ENCODE measurements at places on chromosomes 1 and 21.

GRCh38 chr1:34946211-34946610 is 16.8 kb upstream of the DLGAP3 start:
- no peak for DNase-seq

DNA sequence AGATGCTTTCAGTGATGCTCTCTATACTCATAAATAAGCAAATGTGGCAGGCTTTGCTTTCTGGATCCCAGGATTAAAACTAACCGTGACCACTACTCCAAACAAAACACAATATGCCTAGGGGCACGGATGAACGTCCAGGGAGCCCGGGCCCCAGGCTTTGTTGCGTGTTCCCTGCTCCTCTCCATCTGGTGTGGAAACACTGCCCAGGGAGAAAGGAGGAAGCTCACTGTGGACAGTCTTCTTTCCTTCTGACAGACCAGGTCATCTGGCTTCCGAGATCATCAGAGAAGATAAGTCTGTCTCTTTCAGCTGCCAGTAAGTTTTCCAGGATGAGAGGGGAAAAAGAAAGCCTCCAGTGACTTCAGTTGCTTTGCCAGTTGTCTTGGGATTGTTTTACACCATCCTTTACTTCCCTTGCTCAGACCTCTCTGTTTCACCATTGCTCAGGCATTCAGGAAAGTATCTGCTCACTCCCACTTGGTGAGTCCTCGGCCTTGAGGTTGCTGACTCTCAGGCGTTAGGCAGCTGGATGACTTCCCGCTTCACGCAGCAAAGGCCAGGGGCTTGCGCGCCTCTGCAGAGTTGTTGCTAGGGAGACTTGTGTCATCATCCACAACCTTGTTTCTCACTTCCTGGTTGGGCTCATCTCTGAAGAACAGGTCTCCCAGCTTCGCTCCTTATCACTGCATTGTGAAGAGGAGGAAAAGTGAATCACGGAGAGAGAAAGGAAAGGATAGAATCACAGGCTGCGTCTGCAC is 20.6 kb upstream of the PGD start:
- no peak for DNase-seq

GRCh38 chr1:171267391-171267790 is 19.1 kb downstream of the FMO1 start:
- DNase-seq = no peak

- DNase-seq = no peak
Measured at GRCh38 chr1:42845866-42846256, 552 bp upstream of the ZNF691 start.

- DNase-seq = no peak
Measured at GRCh38 chr1:224558904-224559303, 57.2 kb upstream of the CNIH3 start.

DNA sequence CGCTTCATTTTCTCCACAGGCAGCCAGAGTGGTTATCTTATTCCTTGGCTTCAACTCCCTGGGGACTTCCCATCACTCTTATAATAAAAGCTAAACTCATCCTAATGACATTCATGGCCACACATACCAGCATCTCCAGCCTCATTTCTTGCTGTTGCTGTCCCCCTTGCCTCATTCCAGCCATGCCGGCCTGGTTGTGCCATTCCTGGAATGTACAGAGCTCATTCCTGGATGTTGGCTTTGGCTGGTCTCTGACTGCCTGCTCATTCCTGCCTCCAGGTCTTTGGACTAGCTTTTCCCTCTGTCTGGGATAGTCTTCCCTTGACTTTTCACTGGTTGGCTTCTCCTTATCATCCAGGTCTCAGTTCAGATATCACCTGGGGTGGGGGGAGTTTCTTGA is 2.4 kb upstream of the PEF1 start:
- no peak for DNase-seq

DNA sequence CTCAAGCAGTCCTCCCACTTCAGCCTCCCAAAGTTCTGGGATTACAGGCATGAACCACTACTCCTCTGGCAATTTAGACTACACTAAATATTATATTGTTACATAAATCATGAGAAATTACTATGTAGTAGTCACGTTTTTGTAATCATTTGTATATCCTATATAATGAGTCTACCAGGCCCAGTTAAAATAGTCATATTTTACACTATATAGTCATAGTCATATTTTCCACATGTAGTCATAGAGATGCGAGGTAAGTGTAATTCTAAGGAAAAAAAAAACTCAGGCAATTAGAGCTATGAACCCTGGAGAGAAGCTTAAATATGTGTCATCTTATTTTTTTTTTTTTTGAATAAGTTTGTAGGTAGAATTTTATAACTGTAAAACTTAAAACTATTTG is 90.0 kb downstream of the FNBP1L start:
- DNase-seq = no peak

DNA sequence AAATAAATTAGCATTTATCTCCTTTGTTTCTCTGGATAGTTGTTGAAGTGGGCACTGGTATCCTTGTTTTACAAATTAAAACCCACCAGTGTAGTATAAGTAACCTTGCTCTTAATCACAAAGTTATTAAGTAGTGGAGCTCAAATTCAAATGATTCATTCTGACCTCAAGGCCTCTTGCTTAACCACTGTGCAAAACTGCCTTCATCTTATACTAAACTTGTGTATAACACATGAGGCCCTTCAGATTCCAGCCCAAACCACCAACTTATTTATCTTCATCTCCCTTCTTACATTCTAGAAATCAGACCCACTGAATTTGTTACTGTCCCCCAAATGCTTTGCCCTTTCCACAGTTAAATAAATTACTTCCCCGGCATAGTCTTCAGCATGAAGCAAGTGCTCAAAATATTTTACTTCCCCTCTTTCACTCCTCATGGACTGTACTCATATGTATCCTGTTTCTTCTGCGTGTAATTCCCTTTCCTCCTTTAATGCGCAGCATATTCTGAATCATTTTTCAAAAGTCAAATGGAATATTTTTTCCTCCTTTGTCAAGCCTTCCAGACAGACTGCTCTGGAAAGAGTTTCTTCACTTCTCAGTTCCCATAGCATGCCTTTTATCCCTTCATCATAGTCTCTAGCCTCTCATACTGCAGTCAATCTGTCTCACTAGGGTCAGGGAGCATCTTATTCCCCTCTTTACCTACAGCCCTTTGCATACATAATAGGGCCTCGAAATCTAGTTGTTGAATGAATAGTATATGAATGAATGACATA is 19.0 kb upstream of the DNASE2B start:
- no peak for DNase-seq

GRCh38 chr1:221878134-221878533 is 136.2 kb upstream of the DUSP10 start:
- no peak for DNase-seq

DNA sequence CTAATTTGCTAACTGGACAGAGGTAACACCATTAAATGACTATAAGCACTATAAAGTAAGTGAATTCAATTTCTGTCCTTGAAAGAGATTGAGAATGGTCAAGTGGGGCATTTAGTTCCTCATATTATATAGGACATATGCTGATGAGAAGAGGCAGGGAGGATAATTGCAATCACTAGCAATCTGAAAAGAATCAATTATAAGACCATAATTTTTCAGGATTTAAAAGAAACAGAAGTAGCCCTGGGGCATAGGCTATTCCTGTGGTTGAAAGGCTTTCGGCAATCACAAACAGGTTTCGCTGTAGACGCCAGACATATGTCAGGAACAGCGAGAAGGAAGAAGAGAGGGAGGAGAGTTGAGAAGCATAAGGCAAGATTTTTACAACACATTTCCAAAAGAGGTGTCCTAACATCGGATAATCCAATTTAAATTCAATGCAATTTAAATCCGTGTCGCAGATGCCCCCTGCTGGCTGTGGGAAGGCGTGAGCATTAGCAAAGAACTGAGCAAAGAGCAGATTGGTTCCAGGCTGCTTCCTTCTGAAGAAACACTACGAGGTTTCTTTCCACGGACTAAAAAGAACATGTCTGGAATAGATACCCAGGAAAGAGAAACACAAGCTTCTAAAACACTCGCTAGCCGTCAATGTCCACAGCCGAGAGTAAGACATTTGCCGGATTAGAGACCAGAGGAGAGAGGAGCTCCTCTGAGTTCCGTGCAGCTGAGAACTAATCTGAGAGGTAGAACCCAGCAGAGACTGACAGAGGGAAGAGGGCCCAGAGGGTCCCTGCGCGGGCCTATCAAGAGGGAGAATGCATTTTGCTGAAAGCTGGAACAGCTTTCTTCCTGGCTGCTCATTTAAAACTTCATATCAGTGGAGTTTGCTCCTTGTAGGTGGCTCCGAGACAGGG is 27.9 kb downstream of the RGS5 start:
- no peak for DNase-seq

DNA sequence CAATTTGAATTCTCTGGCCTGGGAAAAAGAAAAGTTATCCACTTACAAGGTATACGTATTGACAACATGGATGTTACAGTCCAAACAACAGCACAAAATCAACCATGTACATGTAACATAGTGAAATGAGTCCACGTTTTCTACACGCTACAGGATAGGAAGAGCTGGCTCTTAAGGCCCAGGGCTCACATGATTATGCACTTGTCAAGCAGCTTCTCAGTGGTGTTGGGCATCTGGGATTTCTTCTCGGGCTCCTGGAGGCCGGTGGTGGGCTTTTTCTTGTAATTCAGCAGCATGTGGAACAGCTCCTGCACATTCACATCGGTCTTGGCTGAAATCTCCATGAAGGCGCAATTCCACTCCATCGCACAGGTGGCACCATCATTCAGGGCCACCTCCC is 4.0 kb downstream of the DIRAS3 start:
- DNase-seq = no peak

DNA sequence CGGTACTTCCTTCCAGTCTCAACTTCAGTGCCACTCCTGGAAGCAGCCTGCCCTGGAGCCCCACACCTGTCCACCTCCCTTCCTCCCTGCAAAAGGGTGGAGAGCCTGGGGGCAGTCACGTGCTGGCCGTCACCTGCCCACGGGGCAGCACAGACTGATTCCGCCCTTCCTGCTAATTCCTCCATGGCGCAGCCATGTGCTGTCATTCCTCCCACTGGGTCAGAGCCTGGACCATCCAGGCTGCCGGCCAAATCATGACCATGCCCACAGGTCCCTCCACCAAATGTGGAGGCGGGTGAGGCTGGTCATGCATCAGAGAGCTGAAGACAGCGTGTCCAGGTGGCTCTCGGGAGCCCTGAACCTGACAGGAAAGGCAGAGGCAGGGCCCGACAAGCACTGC is 24.4 kb upstream of the GPR153 start:
- no peak for DNase-seq

DNA sequence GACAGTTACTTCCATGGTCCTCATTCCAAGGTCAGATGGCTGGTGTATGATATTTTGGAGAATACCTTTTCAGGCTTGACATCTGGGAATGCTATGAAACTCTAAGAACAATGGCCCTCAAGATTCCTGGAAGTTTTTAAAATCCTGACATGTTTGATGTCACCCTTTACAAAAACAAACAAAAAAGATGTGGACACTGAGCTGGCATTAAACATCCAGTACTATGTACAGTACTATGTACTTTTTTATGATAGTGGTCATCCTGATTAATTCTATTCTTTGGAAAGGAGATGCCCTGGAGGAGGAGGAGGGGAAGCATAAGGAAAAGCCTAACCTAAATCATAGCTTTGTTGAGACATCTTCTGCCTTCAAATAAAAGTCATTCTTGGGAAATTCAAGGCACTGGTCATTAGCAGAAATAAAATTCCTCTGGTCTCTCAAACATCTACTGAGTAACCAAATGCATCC is 235.4 kb downstream of the HMCN1 start:
- DNase-seq = no peak

- DNase-seq = no peak
Measured at GRCh38 chr1:86872086-86872485, 41.8 kb downstream of the SELENOF start.

DNA sequence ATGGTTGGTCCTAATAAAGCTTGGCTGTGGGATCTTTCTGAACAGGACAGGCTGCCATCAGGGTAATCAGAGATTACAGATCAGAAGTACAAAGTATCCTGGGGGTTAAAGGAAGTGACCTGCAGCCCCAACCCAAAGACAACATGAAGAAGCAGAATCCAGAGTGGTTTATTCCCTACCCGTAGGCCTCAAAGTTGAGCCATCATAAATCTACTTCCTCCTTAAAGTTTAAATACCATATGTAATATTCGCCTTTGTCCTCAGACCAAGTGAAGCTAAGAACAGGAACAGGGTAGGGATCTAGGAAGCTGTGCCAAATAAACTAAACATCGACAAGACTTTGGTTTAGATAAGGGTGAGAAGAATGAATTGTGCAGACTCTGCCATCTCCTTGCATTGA is 15.9 kb upstream of the DHX9 start:
- no peak for DNase-seq

GRCh38 chr1:15676688-15677661 is 7.1 kb upstream of the PLEKHM2 start:
- no peak for DNase-seq

- no peak for DNase-seq
Measured at GRCh38 chr1:44354268-44354839, 703 bp downstream of the ERI3 start.

- no peak for DNase-seq
Measured at GRCh38 chr21:45826676-45827301, 154.8 kb upstream of the COL6A1 start.

GRCh38 chr1:83854456-83854855 is 144.5 kb downstream of the TTLL7 start:
- no peak for DNase-seq

- no peak for DNase-seq
Measured at GRCh38 chr1:234887016-234887900, 241.4 kb downstream of the TOMM20 start.

- no peak for DNase-seq
Measured at GRCh38 chr21:45630066-45630694, 13.3 kb upstream of the PCBP3 start.

DNA sequence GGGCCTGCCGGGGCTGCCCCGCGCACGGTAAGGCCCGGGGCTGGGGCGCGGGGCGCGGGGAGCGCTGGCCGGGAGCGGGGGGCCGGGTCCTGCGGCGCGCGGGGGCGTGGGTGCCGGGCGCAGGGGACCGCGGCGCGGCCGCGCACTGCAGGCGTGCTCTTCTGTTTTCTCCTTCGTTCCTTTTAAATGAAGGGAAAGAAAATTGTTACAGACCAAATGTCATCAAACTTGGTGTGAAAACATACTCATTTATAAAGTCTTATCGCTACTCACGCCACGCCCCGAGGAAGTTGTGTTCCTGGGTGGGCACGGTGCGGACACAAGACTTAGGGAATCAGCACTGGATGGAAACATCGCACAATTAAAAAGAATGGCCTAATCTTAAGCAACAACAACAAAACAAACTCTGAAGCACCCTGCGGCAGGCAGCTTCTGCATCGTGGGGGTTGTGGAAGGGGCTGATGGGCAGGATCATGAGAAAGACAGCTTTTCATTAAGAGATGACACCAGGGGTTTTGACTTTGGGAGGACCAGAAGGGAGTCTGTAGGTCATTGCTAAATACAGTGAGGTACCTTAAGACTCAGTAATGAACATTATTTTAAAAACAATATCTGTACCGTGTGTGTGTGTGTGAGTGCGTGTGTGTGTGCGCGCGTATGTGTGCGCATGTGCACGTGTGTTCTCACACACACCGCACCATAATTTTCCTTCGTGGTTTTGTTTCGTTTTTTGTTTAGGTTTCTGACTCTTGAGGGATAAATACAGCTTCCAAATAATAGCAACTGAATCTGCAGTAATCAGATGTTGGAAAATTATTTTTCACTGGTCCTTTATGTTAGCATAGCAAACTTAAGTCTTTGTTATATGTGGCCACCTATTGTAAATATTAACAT is 548 bp downstream of the B3GALT5 start:
- DNase-seq = no peak
